CD4-positive, alpha-beta T cell (primary cell): ENCODE measurements at places on chromosomes 13 and 19.
A peak's percentile ranks its signal among the peaks of the same experiment; 100 is the strongest.

DNA sequence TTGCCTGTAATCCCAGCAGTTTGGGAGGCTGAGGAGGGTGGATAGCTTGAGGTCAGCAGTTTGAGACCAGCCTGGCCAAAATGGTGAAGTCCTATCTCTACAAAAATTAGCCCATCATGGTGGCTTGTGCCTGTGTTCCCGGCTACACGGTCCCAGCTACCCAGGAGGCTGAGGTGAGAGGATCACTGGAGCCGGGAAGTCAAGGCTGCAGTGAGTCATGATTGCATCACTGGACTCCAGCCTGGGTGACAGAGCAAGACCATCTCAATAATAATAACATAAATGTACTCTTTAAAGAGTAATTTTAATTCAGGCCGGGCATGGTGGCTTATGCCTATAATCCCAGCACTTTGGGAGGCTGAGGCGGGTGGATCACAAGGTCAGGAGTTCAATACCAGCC lies 38.7 kb downstream of the SKA3 start:
- peak; percentile 18 for DNase-seq

DNA sequence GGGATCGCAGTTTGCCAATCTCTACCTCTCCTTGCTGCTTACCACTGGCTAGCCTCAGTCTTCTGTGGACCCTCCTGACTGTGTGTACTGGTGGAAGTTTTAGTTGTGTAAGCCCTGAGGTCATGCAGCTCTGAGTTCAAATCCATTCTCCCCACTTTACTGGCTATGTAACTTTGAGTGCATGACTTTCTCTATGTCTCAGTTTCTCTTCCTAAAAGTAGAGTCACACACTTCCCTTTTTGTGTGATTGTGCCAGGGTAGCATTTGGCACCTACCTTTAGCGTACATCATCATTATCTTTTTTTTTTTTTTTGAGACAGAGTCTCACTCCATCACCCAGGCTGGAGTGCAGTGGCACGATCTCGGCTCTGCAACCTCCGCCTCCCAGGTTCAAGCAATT lies 70.3 kb downstream of the MAP4K1 start:
- DNase-seq: no peak

- no peak for DNase-seq
Measured at GRCh38 chr13:41756198-41756880, 204.6 kb downstream of the VWA8 start.

DNA sequence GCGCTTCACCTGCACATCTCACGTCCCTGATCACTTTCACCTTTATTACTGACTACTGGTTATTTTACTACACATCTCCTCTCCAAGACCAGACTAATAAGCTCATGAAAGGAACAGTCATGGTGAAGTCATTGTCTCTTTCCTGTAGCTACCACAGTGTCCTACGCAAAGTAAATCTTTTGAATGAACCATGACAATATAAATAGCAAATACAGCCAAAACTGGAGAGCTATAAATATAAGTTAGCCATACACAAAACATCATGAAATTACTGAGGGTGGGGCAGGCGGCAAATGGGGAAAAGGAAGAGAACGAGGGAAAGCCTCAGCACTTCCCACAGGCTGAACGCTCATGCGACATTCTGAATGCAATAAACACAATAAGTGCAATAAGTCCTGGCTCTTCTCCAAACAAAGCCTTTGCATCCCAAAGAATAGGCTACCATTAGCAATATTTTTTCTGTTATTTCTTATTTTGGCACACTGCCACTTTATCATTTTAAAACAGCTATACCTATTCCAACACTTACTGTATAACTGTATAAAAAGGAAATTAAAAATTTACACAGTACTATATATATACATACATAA lies 62.5 kb downstream of the TUBGCP3 start:
- DNase-seq: no peak

DNA sequence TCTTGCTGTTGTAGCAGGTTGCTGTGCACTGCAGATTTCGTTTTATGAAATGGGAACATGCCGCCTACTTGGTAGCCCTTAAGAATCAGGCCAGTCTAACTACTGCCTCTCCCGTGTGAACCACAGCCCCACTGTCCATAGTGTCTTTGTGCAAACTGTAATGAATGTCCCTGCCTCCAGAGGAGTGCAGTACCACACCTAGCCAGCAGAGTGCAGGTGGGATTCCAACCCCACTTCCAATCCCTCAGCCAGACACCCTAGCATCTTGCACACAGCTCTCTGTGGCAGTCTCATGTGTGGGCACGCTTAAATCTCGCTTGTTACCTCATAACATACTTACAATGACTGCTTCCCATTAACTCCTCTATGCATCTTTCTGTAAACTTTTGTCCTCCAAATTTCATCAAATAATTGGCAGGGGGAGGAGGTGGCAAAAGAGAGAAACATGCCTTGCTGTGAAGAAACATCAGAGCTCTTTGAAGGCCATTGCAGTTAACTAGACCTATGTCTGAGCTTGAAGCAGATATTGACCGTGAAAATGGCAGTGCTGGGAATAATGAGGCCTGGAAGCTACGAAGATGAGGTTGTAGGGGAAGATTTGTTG lies 47.2 kb downstream of the ZAR1L start:
- DNase-seq: peak; percentile 48

DNA sequence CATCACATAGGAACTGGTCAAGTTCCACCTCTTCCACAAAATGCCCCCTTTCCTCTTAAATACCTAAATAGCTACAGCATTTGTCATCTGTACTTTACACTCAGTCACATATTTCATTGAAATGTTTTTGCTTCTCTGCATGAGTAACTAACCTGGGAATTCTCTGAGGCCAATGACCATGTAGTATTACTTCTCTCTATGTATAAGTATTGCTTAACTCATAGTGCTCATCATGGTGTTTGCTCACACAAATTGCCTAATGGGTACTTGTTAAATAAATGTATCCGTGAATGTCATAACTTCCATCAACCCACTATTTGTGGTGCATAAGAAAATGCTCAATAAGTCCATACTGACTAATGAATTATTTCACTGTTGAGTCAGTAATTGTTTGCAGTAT lies 115.5 kb downstream of the FGF14 start:
- DNase-seq: no peak

DNA sequence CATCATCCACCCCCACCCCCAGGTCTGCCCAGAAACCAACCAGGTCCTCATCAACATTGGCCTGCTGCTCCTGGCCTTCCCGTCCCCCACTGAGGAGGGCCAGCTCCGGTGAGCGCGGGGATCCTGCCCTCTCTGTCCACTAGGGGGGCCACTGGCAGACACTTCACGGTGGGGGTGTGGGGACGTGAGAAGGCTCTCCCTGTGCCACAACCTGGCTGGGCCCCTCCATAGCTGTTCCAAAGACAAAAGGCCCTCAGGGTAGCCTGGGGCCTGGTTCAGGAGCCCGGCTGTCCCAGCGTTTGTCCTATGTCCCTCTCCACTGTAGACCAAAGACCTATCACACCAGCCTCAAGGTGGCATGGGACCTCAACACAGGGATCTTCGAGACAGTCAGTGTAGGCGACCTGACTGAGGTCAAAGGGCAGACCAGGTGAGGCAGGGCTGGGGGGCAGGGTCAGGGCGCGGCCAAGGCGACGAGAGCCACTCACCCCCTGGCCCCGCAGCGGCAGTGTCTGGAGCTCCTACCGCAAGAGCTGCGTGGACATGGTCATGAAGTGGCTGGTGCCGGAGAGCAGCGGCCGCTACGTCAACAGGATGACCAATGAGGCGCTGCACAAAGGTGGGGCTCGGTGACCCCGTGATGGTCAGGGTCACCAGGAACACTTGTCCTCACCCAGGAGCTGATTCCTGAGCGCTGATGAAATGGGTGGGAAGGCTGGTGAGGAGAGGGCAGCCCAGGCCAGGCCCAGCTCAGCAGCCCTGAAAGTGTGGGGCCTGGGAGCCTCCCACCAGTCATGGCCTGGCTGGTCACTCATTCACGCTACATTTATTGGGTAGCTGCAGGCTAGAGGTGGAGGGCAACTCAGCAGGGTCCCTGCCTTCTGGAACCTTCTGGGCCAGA lies 7.9 kb downstream of the DCAF15 start:
- peak; percentile 50 for DNase-seq

DNA sequence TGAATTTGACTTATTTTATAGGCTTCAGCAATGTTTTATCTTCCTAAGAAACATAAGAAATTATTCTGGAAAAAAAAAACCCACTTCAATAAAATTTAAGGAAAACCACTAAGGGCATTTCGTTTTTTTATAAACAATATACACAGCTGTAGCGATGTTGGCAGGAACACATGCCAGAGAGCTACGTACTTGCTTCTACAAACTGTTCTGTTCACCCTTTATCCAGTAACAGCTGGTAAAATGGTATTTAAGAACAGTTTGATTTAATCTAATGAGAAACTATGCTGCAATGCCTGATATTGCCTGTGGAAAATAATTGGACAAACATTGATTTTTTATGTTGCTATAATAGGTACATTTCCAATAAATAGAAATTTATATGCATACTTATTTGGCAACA lies 137.2 kb upstream of the DACH1 start:
- DNase-seq: no peak

- peak; percentile 71 for DNase-seq
Measured at GRCh38 chr19:35206379-35206778, 22.2 kb downstream of the FAM187B start.

DNA sequence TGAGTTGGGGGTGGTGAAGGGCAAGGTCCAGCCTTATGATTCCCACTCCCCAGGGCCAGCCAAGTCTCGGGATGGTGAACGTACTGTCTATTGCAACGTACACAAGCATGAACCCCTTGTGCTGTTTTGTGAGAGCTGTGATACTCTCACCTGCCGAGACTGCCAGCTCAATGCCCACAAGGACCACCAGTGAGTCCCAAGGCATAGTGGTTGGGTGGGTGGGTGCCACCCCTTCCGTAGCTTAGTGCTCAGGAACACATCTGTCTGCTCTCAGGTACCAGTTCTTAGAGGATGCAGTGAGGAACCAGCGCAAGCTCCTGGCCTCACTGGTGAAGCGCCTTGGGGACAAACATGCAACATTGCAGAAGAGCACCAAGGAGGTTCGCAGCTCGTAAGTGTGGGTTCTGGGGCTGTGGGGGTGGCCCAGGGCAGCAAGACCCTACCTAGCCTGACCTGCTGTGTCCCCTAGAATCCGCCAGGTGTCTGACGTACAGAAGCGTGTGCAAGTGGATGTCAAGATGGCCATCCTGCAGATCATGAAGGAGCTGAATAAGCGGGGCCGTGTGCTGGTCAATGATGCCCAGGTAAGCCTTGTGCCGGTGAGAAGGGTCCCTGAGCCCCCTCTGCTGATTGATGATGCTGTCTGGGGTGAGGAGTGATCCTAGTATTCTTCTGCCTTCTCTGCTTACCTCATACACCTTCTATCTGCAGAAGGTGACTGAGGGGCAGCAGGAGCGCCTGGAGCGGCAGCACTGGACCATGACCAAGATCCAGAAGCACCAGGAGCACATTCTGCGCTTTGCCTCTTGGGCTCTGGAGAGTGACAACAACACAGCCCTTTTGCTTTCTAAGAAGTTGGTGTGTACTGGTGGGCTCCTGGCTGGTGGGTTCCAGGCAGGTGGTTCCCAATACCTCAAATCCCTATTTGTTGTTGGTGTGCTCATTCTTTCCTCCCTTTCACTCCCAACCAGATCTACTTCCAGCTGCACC lies 3.8 kb downstream of the TRIM28 start:
- DNase-seq: no peak

- peak; percentile 78 for DNase-seq
Measured at GRCh38 chr19:40613690-40614621, 12.8 kb downstream of the LTBP4 start.

DNA sequence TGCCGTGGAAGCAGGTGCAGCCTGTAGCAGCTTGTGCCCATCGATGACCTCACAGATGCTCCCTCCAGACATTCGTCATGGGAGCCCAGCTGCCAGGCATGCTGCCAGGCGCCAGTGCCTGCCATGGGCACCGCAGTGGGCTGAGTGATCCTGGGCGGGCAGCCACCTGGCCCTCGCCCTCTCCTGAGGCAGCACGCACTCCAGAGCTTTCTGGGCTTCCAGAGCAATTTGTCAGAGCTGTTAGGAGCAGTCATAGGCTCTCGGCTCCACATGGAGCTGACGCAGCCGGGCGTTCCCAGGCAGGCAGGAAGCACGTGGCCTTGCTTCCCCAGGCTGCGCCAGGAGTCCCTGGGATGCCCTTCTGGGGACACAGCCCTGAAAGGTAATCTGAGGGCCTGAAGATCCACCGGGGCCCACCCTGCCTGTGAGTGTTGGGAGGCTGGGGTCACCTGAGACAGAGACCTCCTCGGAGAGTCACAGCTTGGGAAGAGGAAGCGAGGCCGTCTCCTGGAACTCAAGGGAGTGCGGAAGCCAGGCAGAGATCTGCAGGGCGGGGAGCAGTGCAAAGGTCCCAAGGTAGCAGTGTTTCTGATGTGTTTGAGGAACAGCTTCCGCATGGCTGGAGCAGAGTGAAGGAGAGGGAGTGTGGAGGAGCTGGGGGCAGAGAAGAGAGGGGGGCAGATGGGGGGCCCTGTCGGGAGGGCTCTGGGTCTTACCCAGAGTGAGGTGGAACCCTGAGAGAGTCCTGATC lies 50.6 kb downstream of the DPF1 start:
- no peak for DNase-seq

- DNase-seq: no peak
Measured at GRCh38 chr19:48004236-48004635, 9.8 kb downstream of the ELSPBP1 start.

DNA sequence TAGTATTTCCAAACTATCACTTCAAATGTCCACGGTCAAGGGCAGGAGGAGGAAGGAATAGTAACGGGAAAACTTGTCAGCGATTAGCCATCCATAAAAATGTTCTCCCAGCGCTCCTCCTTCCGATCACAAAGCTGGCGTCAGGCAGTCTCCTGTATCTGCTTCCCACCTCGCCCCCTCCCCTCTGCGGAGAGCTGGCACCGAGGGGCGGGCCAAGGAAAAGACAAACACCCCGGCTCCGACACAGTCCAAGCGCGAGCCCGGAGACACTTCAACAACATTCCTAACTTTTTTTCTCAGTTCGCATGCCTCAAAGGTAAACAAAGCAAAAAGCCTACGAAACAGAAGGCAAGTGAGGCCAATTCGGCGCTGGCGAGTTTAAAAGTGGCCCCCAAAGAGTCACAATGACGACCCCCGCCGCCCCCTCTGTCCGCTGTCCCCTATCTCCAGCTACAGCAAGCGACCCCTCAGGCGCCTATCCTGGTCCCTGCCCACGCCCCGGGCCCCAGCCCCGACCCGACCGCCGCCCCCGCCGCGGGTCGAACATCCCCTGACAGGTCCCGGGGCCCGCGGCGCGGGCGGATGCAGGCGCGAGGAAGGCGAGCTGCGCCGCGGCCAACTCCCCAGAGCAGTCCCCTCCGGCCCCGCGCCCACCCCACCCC lies 736 bp downstream of the SMAD9 start:
- no peak for DNase-seq

- DNase-seq: no peak
Measured at GRCh38 chr13:50428183-50428877, 413.1 kb downstream of the KCNRG start.

- DNase-seq: no peak
Measured at GRCh38 chr13:45590066-45590465, 25.5 kb downstream of the ERICH6B start.

- no peak for DNase-seq
Measured at GRCh38 chr19:20244356-20244755, 77.3 kb downstream of the ZNF486 start.

DNA sequence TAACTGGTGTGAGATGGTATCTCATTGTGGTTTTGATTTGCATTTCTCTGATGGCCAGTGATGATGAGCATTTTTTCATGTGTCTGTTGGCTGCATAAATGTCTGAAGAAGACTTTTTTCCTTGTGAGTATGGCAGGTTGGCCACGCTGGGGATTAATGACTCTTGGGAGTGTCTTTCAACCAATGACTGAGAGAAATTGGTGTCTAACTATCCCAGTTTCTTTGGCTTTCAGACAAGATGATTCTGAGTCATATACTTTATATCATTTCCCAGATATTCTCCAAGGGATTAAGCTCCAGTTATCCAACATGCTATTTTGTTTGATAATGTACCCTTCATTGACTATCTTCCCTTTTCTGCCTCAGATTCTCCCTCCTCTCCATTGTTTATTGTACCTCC lies 35.5 kb upstream of the CSNK1A1L start:
- DNase-seq: no peak
